Frontal cortex (tissue), 4 donors: ENCODE measurements at places on chromosomes 11 and 22.

GRCh38 chr11:125345421-125346178 lies 150.5 kb downstream of the FEZ1 start:
- DNase-seq: peak; percentile 77

GRCh38 chr22:36452250-36452977 lies 29.0 kb downstream of the TXN2 start:
- DNase-seq: no peak

DNA sequence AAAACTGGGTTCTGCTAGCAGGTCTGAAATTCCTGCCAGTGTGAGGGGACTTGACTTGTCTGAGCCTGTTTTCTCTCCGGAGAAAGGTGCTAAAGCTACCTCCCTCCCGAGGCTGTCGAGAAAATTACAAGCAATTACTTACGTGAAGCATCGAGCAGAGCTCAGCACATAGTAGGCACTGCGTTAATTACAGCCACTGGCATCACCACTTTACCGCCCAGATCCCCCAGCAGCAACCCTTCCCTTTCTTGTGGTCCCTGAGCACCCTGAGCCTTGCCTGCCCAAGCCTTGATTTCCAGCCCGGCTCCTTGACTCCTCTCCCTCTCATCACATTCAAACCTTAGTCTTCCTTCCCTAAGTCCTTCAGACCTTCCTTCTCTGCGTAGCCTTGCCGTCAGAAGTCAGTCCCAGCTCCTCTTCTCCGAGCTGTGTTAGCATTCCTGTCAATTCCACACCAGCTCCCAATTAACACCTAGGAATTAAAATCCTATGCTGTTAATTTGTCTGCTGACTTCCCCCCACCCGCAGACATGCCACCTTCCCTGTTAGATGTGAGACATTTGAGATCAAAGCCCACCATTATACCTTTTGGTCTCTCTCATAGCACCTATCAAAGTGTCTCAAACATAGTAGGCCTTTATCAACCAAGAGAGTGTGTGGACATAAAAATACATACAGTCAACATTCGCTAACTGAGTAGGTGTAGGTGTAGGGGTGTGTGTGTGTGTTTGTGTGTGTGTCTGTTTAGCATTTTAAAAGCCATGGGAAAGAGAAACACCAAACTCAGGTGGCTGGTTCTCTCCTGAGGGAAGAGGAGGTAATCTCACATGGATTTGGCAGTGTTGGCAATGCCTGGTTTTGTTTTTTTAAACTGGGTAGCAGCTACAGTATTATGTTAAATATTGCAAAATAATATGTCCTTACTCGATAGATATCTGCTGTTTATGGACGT lies 2.8 kb upstream of the KCNJ5 start:
- no peak for DNase-seq

- DNase-seq: no peak
These were observed 3.8 kb downstream of the SHISA8 start for GRCh38 chr22:41911001-41911611.

DNA sequence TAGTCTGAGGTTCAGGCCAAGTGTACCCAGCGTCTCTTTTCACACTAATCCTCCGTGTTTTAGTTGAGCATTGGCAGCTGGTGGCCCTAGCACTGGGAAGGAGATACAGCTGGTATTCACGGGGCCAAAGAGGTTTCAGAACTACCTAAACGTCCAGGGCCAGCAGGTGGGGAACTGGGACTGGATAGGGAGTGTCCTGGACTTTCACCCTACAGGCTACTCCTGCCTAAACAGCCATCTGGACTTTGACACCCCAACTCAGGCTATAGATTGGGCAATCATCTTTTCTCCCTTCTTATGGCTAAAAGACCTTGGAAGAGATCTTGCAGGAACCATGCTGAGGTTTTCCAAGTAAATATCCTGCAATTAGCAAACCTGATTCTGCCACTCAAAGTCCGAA lies 2.8 kb downstream of the SPON1 start:
- DNase-seq: no peak

DNA sequence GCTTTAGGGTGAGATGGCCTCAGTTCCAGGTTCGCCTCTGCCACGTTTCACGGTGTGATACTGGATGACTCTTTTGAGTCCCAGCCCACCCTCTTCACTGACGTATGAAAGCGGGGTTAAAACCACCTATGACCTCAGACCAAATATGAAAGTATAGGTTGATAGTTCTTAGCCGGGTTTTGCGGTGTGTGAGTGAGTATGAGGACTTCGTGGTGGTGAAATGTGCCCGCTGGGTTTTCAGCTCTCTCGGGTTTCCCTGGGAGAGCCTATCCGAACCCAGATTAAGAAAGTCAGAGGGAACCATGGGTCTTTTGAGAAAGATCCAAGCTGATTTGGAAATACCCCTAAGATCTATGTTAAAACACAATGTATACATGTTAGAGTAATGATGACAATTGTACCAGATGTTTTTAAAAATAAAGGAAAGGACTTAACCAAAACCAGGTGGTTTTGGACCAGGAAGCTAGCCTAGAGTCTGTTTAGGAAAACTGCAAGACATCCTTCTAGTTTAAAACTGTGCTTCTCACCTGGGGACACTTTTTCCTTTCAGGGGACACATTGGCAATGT lies 25.8 kb upstream of the ST3GAL4 start:
- DNase-seq: no peak

- DNase-seq: no peak
These were observed 1.4 kb downstream of the RCE1 start for GRCh38 chr11:66844496-66845142.

DNA sequence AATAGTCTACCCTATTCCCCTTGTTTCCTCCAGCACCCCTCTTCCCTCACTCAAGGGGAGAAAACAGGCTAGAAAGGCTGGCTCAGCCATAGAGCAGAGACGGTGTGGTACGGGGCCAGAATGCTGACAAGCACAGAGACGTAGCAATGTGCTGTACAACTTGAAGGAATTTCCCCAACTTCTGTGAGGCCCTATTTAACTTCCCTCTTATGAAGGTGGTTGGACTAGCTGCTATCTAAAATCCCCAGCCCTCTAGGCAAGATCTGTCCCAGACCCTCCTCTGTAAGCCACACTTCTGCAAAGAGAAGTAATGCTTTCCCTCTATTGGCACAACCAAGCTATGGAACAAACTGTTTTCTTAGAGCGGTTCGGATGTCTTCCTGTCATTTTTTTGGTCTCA lies 37.8 kb downstream of the PLEKHA7 start:
- DNase-seq: no peak

DNA sequence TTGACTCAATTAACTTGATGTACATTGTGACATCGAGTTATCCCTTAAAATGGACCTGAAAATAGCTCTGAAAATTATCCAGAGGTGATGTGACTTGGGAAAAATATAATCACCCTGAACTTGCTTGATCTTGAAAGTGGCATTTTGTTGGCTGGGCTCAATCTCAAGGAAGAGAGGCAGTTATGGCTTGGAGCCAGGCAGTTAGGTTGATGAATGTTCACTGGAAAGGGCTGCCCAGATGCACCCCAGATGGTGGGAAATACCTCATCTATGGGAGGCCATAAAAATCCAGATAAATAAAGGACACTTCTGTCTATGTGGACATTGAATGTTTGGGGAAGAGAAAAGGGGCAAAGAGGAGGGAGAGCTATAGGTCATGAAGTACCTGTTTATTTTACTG lies 55.7 kb upstream of the OR5AN1 start:
- no peak for DNase-seq

- no peak for DNase-seq
These were observed 107.7 kb upstream of the DDI1 start for GRCh38 chr11:103928802-103929161.

- no peak for DNase-seq
These were observed 52.0 kb downstream of the ARHGEF12 start for GRCh38 chr11:120388261-120388660.

- no peak for DNase-seq
These were observed 58.9 kb downstream of the MYEOV start for GRCh38 chr11:69352715-69353319.

GRCh38 chr11:82756765-82757639 lies 23.3 kb upstream of the FAM181B start:
- DNase-seq: no peak

DNA sequence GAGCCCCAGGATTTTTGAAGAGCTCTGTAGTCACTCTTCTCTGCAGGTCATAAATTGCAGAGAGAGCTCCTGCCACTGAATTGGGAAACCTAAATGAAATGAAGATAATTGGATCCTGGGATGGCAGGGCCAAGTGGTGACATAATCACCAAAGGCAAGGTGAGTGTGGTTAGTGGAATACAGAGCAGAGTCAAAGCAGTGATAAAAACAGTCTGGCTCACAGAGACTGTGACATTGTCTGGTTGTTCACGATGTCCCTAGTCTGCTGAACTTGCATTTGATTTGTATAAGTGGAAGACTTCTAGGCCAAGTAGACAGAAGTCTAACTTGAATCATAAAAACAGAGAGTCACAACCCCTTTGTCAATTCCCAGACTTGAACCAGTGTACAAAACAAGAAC lies 26.8 kb upstream of the SPATA19 start:
- DNase-seq: no peak

- no peak for DNase-seq
These were observed 3.5 kb downstream of the MUC5B start for GRCh38 chr11:1226226-1226985.

GRCh38 chr22:21714059-21714770 lies 21.4 kb downstream of the YPEL1 start:
- no peak for DNase-seq

GRCh38 chr11:72129381-72129780 lies 6.1 kb upstream of the FOLR3 start:
- no peak for DNase-seq

DNA sequence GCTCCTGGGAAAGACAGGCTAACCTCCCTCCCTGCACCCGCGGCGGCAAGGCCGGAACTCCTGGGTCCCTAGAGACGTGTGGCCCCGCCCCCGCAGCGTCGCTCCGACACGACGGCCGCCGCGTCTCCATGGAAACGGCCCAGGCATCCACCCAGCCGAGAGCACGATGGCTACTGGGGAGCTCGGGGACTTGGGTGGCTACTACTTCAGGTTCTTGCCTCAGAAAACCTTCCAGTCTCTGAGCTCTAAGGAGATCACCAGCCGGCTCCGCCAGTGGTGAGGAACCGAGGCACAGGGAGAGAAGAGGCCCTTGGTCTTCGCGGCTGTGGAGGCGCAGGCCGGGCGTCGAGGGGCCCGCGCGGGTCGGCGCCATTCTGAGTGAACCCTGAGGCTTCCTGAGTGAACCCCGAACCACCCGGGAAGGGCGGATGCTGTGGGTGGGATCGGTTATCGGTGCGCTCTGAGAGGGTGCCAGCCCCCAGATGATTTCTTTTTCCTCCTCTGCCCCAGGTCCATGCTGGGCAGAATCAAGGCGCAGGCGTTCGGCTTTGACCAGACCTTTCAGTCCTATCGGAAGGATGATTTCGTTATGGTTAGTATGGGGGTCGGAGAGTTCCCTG lies at the start of gene CFAP300:
Gene CFAP300, plus strand, starts transcription at position 133 of the 620 bp plus-strand sequence. Its CDS starts 34 bp downstream, at position 167.
- peak; percentile 54 for DNase-seq
